ENCODE measurements at places on chromosomes 1 and 21. TPM values are rescaled to one million over a fixed set of nuclear protein-coding genes. Genes with fewer than 3 reads are reported as not detected.

DNA sequence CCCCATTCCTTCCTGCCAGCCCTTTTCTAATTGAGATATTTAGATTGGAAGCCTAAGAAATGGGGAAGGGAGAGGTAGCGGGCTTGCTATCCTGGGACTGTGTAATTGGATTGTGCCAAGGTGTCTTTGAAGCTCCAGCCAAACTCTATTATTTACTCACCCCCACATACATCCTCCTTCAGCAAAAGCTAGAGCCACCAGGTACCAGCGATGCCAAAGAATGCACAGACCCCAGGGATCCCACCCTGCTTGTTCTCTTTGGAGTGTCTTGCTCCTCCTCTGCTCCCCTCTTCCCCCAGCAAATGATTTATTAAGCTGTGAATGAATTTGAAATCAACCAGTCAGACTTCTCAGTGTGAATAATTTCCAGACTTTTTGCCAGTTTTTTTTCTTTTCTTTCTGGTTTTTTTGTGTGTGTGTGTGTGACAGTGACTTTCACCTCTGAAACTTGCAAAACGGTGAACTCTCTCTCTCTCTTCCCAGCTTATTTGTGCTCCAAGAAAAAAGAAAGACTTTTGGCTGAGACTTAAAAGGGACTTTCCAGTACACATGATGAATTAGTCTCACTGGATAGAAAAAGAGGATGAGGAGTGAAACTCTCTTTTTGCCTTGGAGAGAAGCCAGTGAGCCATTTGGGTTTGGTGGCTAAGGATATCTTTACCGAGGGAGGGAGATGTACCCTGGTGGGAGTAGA, 1.8 kb downstream of the VASH2 start:
- no peak for DNase-seq

- DNase-seq = peak; percentile 70
Measured at GRCh38 chr1:14946684-14947238, 206.8 kb upstream of the TMEM51 start.

DNA sequence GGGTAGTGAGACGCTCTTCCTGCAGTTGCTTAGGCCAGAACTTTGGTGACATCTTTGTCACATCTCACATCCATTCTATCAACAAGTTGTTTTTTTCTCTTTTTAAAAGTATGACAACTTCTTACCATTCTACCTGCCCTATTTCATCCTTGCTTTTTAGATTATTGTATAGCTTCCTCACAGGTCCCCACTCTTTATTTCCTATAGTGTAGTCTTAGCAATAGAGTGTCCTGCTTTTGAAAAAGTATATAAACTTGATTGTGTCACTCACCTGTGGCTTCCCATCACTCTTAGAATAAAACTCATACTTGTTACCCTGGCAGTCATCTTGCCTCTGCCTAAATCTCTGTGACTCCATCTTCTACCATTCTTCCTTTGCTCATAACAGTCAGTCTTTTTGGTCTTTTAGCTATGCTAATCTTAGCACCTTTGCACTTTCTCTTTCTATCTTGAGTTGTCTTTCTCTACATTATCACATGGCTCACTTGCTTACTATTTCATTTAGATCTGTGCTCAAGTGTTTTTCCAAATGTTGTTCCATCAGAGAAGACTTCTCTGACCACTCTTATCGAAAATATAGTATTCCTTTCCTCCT, 9.5 kb downstream of the CDC73 start:
- no peak for DNase-seq

DNA sequence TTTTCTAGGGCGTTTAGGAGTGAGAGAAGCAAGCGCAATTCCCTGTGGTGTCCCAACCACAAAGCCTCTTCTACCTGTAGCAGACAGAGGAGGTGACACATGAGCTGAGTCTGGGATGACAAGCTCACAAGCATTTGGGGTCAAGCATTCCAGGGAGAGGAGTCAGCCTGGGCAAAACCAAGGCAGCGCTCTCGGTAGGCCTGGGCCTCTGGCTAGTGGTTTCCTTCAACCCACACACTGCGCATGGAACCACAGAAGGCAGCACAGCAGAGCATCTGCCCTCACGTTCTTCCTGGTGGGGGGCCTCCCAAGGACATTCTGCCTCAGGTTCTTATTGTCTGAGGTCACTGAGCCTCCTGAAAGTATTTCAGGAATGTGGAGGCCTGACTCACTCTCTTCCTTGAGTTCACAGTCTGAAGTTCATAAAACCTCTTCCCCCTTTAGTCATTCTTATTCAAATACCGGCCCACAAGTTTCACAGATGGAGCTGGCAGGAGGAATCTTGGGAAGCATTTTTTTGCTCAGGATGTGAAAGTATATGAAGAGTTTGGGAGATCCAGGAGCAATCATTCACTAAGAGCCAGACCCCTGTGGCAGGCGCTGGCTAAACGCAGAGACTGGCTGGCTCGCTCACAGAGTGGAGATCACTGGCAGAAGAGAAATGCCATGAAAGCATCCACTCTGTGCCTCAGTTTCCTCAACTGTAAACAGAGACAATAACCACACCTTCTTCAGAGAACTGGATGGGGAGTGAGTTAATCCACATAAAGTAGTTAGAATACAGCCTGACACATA, 26.8 kb downstream of the CCN1 start:
- DNase-seq = peak; percentile 100

DNA sequence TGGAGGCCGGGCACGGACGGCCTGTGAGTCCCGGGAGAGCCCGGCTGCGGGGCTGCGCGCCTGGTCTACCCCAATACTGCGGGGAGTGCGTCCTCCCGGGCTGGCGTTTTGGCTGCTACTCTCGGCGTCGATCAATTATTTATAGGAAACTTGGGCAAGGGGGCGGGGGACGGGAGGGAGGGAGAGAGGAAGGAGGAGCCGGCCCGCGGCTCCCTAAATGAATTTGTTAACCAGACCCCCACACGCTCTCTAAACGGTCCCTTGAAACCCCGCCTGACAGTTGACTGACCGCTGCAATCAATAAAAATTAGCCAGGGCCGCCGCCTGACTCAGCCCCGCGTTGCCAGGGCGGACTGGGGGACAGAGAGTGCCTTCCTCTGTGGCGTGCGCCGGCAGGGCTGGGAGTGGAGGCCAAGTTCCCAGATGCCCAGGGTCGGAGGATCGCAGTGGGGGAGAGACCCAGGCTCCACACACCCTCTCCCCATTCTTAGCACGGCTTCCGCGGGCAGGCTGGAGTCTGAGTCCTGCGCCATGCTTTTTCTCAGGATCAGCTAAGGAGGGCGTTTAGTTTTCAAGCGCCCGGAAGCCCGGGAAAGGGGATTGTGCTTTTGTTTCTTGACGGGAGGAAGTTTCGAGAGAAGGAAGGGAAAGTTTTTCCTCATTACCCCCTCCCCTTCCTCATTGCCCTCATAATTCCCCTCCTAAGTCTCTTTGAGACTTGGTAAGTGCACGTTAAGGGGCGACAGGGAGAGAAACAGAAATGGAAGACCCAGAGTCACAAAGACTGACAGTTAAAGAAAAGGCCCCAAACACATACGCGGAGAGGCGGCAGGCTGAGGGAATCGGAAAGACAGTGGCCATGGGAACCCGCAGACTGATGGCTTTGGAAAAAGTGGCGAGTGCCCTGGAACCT, 6.2 kb downstream of the PAX7 start:
- no peak for DNase-seq

DNA sequence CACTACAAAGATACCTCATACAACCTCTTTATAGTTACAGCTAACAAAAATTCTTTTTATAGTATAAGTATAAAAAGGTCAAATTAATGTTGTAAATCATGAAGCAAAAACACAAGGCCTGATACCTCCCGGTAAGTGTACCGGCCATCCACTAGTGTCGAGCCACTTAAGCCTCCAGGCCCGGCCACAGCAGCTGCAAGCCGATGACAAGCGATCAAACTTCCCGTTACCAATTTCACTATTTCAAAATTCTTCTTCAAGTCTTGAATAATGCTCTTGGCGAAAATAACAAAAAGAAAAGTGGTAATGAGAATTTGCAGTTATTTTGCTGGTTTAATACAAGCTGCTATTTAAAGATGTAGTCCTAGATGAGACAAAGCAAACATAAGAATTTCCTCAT, 67.6 kb downstream of the USP24 start:
- no peak for DNase-seq

- DNase-seq = no peak
Measured at GRCh38 chr1:51472359-51472758, 46.7 kb downstream of the EPS15 start.

DNA sequence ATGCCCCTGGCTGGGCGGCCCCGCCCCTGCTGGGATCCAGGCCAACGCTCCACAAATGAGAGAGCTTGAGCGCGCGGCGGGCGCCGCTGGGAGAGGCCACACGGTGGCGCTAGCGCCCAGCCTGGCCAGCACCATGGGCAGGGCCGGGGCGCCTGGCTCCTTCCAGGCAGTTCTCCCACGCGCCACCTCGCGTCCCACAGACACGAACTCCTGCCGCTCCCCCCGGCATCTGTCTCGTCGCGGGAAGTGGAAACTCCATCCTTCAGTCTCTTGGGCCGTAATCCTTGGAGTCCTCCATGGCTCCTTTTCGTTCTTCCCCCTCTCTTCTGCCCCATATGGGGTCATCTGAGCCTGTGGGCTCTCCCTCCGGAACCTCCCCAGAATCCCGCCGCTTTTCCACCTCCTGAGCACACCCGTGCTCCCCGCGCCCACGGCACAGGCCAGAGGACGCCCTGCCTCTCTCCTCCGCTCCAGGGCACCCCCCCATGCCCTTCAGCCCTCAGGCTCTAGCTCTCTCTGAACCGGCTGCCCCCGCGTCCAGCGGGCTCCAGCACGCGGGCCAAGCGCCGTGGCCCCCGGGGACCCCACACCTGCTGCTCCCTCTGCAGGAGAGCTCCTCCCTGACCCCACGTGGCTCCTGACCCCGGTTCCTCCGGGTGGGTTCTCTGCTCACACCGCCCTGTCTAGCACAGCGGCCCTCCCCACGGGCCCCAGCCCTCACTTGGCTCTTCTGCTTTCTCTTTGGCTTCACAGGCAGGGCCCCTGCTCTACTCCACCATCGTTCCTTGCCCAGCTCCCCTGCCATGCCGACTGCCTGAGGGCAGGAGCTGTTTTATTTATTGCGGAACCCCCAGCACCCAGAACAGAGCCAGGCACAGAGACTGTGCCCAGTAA, 31.9 kb upstream of the EDN2 start:
- DNase-seq = peak; percentile 71

- no peak for DNase-seq
Measured at GRCh38 chr1:84407958-84408422, 9.7 kb downstream of the DNASE2B start.

- DNase-seq = no peak
Measured at GRCh38 chr1:46903481-46903880, 37.8 kb downstream of the CYP4A11 start.

DNA sequence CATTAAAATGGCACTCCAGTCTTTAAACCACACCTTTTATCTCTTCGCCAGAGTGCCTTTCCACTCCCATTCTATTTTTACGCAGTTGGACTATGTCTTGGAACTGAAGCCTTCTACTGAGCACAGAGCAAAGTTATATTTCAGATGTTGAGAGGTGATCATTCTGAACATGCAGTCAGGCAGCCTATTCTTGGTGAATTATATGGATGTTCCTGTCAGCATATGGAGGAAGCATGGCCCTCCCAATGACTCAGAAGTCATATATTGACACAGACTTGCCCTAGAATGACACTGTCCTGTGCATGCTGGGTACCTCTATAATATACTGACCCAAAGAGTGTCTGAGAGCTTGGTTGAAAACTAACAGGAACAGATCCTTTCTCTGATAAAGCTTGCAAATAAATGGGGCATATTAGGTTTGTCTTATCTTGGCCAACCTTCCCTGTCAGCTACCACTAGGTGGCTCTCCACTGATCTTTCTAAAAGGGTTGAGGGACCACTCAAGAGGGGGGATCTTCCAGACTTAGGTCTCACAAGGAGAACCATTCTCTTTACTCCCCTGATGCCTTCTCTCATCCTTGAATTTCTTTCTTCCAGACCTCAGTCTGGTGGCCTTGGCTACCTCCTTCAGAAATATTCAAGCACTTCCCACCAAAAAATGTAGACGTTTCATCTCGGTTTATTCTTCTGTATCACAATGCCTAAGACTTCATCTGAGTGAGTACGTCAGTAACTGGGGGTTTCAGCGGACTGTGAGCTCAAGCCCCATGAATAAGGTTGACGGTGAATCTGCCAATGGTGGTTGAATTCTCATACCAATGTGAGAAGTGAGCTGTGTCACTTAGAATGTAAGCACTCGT, 11.8 kb upstream of the ALG14 start:
- DNase-seq = peak; percentile 34

GRCh38 chr1:94037392-94038229, 83.3 kb downstream of the ABCA4 start:
- DNase-seq = no peak

GRCh38 chr1:6686294-6686693, 15.3 kb downstream of the DNAJC11 start:
- DNase-seq = no peak

DNA sequence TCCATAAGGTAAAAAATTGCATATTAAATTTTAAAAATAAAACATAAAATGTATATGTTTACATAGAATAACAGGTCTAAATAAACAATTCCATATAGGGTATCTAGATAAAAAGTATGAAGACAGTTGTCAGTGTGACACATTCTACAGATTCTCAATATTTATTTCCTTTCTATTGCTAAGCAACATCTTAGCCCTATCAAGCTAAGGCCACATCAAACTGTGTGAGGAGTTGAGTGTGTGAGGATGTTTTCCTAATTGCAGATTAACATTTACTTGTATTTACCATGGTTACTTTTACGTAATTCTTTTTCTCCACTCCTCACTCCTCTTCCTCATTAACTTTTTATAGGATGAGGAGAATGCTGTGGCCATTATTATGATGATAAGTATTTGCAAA, 41.9 kb upstream of the MCOLN3 start:
- DNase-seq = no peak

- DNase-seq = no peak
Measured at GRCh38 chr1:117567435-117567834, 38.4 kb upstream of the TENT5C start.

Gene GSTM2
- total RNA-seq = 18.4 TPM

Gene TDRD5
- total RNA-seq = not detected

Gene TNFAIP8L2
- not detected for total RNA-seq

Measured in LHCN-M2 (cell line).